Mesothelial cell of epicardium (in vitro differentiated cells): ENCODE measurements at places on chromosomes 4 and X. TPM values are rescaled to one million over a fixed set of nuclear protein-coding genes. Genes with fewer than 3 reads are reported as not detected.

DNA sequence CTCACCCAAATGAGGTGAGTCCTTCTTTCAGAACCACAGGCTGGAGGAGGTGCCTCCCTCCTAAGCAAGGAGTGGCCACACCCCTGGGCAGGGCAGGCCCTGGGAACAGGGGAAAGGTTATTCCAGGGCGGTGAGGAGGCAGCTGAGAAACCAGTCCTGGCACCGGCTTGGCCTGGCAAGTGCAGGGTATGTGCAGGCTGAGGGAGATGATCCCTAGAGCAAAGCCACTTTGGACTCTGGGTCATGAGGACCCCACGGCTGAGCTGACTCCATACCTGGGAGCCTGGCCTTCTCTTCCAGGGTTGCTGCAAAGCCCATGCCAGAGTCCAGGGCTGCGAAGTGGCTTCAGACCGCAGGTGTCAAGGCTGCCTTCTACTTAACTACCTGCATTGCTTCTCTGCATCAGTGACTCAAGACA, 49.5 kb upstream of the HELT start:
- no peak for DNase-seq
- peaks cover 4% of the 10 kb centered on the region for H3K36me3 ChIP-seq
- no peak overlapping the region for H3K4me3 ChIP-seq
- no peak overlapping the region for H3K27ac ChIP-seq
- H3K27me3 ChIP-seq, result peaks cover 10% of the 10 kb centered on the region

GRCh38 chrX:148311544-148311943, 188.9 kb upstream of the AFF2 start:
- H3K27me3 ChIP-seq, result no peaks in the 10 kb centered on the region
- no peaks in the 10 kb centered on the region for H3K36me3 ChIP-seq
- H3K27ac ChIP-seq, result no peak overlapping the region
- no peak overlapping the region for H3K4me3 ChIP-seq

Gene ERVMER34-1
- 3.6 to 3.7 TPM (median 3.6 TPM) in 3 replicates for total RNA-seq

Gene NFXL1
- total RNA-seq, result 25.8 to 30.3 TPM (median 27.7 TPM) in 3 replicates

Gene CDX4
- total RNA-seq, result not detected in 3 replicates

Gene PDE6B
- 9.0 to 12.0 TPM (median 11.6 TPM) in 3 replicates for total RNA-seq

Gene F8A3
- 2.7 to 3.7 TPM (median 3.6 TPM) in 3 replicates for total RNA-seq

Gene SYTL5
- 1.7 to 2.6 TPM (median 2.2 TPM) in 3 replicates for total RNA-seq

- H3K27ac ChIP-seq, result no peak overlapping the region
- peaks cover 5% of the 10 kb centered on the region for H3K4me1 ChIP-seq
- H3K27me3 ChIP-seq, result peaks cover 31% of the 10 kb centered on the region
- H3K36me3 ChIP-seq, result no peaks in the 10 kb centered on the region
Observed at GRCh38 chr4:74624351-74625151, 169.8 kb downstream of the BTC start.
